Central memory CD4-positive, alpha-beta T cell (primary cell): ENCODE measurements at places on chromosomes 13 and 19.
A peak's percentile ranks its signal among the peaks of the same experiment; 100 is the strongest.

GRCh38 chr13:100798739-100799361, 124.3 kb upstream of the TMTC4 start:
- DNase-seq, result no peak

- no peak for DNase-seq
Observed at GRCh38 chr19:35419046-35419445, 29.0 kb upstream of the FFAR2 start.

DNA sequence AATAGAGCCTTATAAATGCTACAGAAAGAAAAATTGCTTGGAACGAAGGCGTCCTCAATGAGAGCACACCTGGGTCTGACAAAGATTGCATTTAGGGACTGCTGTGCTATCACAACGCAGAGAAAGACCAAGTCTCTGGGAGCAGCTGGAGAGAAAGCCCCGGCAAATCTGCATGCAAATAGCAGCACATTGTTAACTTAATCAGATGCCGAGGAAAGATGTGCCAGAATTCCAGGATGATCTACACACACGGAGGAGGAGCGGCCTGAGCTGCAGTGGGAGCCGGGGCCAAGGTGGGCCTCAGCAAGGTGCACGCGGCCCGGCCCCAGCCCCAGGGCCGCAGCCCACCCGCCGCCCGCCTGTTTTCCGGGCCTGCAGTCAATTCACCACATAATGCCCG, 1.4 kb downstream of the ZNF536 start:
- DNase-seq, result no peak

GRCh38 chr13:65892859-65893258, 1337.3 kb downstream of the PCDH9 start:
- DNase-seq, result no peak

GRCh38 chr13:97719736-97720135, 233.7 kb upstream of the IPO5 start:
- no peak for DNase-seq

- no peak for DNase-seq
Observed at GRCh38 chr13:19888799-19889198, 25.4 kb upstream of the ZMYM5 start.

GRCh38 chr19:6113616-6114188, 3.4 kb upstream of the RFX2 start:
- DNase-seq, result no peak

- no peak for DNase-seq
Observed at GRCh38 chr19:41156207-41156606, 36.8 kb upstream of the CYP2S1 start.

GRCh38 chr13:84121456-84121855, 239.2 kb upstream of the SLITRK1 start:
- DNase-seq, result no peak

GRCh38 chr13:75365724-75366173, 116.2 kb downstream of the TBC1D4 start:
- DNase-seq, result no peak

- DNase-seq, result no peak
Observed at GRCh38 chr13:54912367-54912766, 1883.8 kb downstream of the OLFM4 start.

- no peak for DNase-seq
Observed at GRCh38 chr19:46945694-46946489, 73.7 kb upstream of the NPAS1 start.

GRCh38 chr13:82654861-82655855, 1227.1 kb downstream of the SLITRK1 start:
- DNase-seq, result no peak

- DNase-seq, result peak; percentile 39
Observed at GRCh38 chr13:94327318-94327717, 152.2 kb downstream of the DCT start.

DNA sequence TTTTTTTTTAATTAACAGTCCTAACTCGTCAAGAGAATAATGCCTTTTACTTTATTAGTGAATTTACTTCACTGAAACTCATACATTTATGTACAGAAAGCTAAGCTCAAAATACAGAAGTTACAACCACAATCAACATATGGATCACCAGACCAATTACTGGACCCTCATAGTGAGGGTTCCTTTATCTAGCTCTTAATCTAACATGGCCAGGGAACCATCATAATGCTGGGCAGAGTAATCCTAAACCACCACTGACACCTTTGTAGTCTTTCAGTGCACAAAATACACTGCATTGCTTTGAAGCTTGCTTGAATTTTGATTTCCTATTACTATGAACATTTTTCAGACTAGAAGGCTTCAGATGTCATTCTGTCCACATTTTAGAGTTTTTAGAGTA, 1406.6 kb upstream of the PCDH9 start:
- DNase-seq, result no peak

DNA sequence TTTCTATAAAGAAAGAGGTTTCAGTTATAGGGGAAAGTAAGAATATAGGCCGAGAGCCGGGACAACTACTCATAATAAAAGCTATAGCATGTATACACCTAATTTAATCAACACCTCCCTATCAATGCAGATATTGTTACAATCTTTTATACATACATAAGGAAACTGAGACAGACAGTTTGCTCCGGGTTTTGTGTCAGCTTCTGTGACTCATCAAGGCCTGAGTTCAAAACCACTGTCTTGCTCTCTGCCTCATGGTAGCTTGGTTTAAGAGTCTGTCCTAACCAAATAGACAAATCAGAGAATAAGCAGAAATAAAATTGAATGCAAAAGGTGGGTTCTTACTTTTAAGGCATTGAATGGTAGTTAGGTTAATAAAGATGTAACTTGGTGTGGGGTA, 222.9 kb downstream of the GGACT start:
- no peak for DNase-seq

DNA sequence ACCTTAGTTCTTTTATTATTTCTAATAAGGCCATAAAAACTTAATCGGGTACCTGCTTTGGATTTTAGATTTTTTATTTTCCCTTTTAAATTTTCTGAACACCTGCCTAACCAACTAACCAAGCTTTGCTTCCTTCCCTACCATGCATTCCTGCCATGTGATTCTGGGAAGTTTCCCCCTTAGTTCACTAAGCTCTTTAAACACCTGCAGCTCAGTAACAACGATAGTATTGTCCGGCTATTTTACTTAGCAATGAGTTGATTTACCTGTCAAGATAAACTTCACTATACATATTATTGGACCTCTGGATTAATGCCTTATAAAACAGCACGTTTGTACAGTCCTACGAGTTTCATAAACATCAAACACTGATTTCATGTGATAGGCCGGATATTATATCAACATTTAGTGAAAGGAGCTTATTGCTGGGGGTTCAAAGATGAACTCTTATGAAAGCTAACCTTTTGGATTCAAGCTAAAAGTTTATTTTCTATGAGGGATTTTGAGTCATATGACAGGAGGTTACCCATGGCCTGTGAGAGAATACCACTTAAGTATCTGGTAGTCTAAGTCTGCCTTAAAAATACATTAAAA, 81.0 kb upstream of the STARD13 start:
- DNase-seq, result no peak

DNA sequence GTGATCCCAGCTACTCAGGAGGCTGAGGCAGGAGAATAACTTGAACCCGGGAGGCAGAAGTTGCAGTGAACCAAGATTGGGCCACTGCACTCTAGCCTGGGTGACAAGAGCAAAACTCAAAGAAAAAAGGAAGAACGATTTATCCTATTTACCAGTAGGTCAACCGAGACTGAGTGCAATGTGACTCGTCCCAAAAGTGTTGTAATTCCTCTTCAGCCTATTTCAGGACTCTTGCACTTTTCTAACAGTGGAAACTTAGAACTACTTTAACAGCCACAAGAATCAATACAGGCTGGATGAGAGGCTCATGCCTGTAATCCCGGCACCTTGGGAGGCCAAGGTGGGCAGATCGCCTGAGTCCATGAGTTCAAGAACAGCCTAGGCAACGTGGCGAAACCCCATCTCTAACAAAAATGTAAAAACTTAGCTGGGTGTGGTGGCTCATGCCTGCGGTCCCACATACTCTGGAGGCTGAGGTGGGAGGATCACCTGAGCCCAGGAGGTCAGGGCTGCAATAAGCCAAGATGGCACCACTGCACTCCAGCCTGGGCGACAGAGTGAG, 4.3 kb upstream of the NR1H2 start:
- no peak for DNase-seq

DNA sequence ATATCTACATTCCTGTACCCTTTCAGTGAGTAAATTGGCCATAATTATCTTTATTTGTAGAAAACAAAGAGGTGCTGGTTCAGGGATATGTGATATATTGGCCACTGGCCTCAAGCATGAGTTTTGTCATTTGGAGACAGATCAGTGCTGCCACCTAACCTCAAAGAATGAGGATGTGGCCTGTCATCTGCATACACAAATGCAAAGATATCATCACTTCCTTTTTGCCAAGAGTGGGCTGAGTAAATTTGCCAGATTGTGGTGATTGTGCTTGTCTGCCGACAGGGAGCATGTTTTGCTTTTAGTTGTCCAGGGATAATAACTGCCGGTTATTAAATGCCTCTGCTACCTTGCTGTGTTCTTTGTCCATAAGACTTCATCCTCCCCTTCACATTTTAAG, 44.2 kb downstream of the WASF3 start:
- no peak for DNase-seq

DNA sequence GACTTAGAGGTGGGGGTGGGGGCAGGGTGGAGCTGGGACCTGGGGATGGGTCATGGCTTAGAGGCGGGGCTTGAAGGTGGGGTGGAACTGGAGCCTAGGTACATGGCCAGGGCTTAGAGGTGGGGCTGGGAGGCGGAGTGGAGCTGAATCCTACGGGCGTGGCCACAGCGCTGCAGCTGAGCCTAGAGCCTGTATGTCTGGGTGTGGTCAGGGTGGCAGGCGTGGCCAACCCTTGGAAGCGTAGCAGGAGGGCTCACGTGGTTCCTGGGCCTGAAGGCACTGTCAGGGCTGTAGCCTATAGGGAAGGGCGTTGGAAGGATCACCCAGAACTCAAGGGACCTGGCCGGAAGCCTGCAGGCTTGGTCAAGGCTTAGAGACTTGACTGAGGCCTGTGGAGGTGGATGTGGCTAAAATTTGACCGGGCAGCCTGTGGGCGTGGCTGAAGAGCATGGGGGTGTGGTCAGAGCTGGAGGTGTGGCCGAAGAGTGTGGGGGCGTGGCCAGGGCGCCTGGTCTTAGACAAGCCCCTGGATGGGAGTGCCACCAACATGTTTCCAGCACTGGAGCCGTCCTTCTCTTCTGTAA, 24.3 kb downstream of the COLGALT1 start:
- DNase-seq, result no peak

GRCh38 chr13:59975807-59976435, 187.8 kb downstream of the DIAPH3 start:
- DNase-seq, result no peak

DNA sequence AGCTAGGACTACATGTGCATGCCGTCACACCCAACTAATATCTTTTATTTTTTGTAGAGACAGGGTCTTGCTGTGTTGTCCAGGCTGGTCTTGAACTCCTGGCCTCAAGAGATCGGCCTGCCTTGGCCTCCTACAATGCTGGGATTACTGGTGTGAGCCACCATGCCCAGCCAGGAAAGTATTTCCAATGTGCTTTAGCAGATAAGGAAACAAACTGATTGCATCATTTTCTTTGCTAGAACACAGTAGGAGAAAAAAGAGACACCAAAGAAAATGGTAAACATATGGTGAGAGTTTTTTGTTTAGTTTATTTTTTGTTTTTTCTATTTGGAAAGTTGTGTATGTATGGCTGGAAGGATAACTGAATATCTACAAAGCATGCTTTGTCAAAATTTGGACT, 46.9 kb upstream of the AKAP11 start:
- no peak for DNase-seq

GRCh38 chr13:110916301-110917142, 1.7 kb upstream of the ANKRD10 start:
- DNase-seq, result no peak

GRCh38 chr13:36124236-36124822, 6.9 kb downstream of the DCLK1 start:
- no peak for DNase-seq

DNA sequence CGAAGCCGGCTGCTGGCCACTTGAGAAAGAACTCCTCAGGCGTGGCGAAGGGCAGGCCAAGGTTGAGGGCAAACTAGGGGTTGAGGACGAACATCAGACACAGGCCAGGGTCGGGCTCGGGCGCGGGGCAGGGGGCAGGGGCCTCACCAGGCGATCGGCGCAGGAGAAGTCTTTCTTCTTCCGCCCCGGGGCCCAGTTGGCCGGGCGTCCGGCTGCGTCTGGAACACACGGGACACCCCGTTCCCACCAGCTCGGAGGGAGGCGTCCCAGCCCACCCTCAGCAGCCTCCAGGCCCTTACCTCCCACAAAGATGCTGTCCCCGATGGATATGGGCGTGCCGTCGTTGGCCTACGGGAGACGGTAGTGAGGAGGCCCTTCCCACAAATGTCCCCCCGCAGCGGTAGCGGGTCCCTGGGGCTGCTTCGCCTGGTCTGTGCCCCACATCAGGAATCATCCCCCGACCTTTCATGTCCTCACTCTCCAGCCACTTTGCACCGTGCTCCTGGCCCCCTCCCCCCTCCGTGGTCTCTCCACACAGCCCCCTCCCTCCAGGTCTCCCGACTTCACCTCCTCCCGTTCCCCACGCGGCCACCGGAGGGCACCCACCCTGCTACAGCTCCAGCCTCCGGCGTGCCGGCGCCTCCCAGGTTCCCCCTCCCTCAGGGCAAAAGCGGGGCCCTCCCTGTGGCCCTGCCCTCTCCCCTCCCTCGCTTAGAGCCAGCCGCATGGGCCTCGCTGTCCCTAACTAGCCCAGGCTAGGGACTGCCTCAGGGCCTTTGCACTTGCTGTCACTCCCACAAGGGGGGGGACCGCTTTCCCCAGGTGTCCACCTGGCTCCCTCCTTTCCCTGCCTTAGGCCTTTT, 4.8 kb downstream of the PNKP start:
- DNase-seq, result no peak

DNA sequence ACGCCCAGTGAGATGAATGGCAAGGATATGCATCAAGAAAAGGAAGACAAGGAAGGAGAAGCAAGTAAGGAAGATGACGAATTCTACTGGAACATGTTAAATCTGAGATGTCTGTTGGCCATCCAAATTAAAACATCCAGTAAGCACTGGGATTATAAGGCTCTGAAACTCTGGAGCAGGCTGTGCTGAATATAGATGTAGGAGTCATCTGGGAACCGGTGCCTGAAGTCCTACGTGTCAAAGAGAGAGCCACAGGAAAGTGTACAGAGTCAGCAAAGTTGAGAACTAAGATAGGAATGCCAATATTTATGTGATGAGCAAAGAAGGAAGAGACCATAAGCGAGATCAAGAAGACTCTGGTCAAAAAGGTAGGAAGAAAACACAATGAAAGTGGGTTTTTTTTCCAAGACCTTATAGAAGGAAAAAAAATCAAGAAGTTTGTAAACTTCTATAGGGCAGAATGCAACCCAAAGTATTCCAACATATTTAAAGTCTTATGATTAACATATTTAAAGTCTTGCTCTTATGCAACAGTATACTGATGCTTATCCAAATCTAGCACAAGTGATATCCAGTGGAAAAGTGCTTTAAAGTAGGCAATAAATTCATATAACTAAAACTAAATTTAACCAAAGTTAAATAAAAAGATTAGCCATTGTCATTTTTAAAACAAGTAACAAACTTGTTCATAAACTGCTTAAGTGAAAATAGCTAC, 51.2 kb upstream of the EEF1AKMT1 start:
- DNase-seq, result no peak

DNA sequence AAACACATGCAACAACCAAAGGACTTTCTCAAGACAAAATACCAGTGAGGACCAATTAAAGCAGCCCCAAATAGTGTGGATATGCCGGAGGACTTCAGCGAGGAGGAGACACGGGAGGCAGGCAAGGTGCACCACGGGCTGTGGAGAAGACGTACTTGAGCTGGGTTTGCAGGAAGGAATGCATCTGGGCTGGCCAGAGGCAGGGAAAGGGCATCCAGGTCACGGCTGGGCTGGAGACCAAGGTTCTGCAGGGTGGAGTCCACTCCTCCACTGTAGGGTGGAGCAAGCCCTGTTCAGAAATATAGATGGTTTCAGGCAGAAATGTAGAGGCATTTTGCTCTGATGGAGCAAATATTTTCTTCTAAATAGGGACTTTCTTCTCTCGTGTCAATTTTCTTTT, 36.6 kb upstream of the MEDAG start:
- DNase-seq, result no peak
